ENCODE measurements at places on chromosomes 12 and 14.

DNA sequence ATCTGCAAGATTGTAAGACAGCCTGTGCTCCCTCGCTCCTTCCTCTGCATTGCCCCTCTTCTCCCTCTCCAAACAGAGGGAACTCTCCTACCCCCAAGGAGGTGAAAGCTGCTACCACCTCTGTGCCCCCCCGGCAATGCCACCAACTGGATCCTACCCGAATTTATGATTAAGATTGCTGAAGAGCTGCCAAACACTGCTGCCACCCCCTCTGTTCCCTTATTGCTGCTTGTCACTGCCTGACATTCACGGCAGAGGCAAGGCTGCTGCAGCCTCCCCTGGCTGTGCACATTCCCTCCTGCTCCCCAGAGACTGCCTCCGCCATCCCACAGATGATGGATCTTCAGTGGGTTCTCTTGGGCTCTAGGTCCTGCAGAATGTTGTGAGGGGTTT lies 37.4 kb downstream of the DAD1 start:
- DNase-seq: no peak

GRCh38 chr12:101935890-101936746 lies 58.7 kb downstream of the DRAM1 start:
- peak; percentile 79 for DNase-seq

GRCh38 chr14:89767861-89768268 lies 186.7 kb downstream of the EFCAB11 start:
- DNase-seq: no peak

GRCh38 chr14:90290337-90291011 lies 34.1 kb downstream of the PSMC1 start:
- no peak for DNase-seq

- peak; percentile 79 for DNase-seq
These were observed 3.2 kb upstream of the DYNC1H1 start for GRCh38 chr14:101961011-101961721.

- DNase-seq: no peak
These were observed 15.4 kb downstream of the SELPLG start for GRCh38 chr12:108618079-108618952.

DNA sequence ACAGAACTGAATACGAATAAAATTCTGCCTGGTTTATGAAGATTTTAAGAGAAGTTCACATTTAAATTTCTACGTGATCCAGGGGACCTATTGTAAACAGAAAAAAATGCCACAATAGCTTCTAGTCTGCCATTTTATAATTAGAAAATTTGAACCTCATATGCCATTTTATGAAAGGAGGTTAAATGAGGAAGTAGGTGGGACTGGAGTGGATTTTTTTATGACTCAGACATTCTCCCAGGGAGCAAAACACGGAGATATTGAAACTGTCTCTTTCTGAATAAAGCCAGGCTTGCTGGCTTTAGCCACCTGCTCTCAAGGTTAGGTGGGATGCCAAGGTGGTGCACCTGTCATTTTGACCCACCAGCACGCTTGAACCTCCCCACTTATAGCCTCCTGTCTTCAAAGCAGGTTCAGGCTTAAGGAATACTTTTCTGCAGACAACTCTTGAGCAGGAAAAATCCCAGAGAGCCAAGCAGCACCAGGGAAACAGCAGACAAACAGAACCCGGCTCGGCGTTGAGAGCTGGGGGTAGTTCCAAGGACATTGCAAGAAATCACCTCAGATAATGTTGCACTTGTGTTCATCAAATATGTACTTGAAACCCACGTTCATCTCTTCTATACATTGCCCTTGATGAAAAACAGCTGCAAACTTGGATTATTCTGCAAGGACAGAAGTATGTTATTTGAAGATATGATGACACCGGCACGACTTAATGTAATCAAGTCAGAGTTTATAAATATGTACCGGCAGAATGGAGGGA lies 203.7 kb downstream of the PPM1H start:
- DNase-seq: no peak

Measured in coronary artery (tissue), 2 donors.